CD8-positive, alpha-beta T cell (primary cell): ENCODE measurements at places on chromosomes 5 and 9.

DNA sequence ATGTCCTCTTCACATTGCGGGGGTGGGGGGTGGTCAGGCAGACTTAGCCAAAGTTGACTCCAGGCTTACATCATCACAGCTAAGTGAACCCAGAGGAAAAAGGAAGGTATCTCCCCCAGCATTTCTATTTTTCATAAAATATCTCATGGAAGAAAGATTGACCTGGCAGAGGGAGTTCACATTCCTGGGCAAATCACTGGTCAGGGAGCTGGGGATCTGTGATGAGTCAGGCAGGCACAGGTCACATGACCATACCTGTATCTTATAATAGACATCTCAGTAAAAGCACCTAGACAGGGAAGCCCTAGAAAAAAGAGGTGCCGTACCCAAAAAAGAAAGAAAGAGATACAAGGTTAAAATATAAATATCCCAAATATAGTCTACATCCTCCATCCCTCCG is 57.3 kb upstream of the WWC1 start:
- DNase-seq = no peak

DNA sequence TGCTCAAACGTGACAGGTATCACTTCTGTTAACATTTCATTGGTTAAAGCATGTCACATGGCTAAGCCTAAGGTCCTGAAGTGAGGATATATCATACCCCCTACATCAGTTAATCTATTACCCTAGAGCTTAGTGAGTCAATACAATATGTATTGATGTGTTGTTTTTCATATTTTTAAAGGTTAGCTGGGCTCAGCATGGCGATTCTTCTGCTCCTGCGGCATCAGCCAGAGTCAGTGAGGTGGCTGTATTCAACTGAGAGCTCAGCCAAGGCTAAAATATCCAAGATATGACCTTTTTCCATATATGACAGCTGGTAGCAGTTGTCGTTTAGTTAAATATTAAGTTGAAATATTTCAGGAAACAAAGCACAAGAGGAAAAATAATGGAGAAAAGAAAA is 38.5 kb upstream of the MPDZ start:
- DNase-seq = no peak

- DNase-seq = no peak
These were observed 384.8 kb upstream of the MEF2C start for GRCh38 chr5:89267788-89268187.

DNA sequence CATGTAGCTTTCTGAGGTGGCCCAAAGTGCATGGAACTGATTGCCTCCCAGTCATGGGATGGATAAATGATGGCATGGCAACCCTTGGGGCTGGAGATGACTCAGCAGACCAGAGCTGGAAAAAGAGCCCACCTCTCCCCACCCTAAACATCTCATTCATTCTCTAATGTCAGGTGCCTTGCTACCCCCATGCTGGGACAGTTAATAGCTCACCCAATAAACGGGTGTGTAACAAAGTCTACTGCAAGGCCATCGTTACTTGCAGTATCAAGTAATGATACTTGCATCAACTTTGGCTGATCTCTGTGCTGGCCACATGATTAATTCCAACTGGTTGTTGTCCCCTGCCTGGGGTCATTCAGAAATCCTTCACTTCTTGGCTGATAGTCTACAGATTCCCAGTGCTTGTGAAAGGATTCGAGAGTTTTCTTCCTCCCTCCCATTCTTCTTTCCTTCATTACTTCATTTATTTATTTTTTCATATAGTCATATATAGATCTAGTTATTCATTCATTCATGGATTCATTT is 122.8 kb upstream of the TRIM32 start:
- no peak for DNase-seq

DNA sequence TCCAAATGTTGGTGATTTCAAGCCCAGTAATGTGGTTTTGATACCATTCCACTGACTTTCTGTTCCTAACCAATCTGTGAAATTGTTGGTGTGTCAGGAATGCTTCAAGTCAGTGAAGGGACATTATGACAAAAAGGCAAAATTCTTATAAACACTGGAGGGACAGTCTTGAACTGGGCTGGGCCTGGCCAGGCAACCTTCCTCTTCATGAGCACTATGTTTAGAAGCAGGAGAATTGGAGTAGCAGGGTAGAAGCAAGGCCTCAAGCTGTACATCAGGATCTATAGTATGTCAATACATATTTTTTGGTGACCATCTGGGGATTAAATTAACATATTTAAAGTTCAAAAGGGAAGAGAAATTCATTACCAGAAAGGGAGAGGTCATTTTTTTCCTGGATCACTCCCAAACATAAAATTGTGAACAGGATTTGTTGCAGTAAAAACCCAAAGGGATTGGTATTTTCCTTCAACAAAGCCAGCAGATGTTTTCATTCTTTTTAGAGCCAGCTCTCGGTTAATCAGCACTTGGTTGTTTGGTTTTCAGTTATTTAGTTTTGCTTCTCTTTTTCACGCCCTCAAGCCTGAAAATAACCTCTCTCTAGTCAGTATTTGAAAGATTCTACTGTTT is 77.9 kb upstream of the PIK3R1 start:
- DNase-seq = no peak

- DNase-seq = no peak
These were observed 30.0 kb downstream of the TENT2 start for GRCh38 chr5:79642210-79642609.

GRCh38 chr5:103901885-103902284 is 339.3 kb upstream of the NUDT12 start:
- DNase-seq = no peak

GRCh38 chr5:126531543-126532120 is 63.4 kb downstream of the ALDH7A1 start:
- DNase-seq = no peak

DNA sequence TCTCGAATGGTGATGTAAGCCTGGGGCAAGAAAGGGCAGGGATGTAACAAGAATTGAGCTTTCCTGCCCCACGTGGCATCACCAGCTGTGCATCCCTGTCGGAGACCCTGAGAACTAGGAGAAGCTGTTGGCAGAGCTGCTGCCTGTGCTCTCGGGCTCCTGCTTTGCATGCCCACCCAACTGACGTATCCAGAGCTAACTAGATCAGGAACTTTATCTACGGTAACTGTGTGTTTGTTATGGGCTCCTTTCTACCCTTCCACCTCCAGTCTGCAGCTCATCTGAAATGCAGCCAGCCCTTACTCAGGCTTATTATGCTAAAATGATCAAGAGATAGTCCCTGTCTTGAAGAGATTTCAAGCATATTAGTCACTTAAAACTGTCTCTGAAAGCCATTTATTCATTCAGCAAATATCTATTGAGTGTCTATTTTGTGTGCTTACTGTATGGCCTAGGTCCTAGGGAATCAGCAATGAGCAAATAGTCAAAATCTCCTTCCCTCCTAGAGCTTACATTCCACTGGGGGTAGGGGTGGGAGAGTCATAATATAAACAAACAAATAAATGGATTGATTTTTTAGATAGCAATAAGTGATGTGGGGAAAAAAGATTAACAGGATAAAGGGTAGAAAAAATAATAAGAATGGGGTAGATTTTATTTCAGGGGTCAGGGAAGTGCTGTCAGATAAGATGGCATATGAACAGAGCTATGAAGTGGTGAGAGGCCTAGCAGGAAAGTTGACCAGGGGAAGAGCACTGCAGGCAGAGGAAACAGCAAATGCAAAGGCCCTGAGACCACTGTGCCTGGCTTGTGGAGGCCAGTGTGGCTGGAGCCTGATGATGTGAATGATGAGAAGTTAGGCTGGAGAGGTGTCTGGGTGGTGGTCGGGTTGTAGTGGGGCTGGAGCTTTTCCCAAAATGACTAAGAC is 118.2 kb downstream of the GALNT10 start:
- no peak for DNase-seq

DNA sequence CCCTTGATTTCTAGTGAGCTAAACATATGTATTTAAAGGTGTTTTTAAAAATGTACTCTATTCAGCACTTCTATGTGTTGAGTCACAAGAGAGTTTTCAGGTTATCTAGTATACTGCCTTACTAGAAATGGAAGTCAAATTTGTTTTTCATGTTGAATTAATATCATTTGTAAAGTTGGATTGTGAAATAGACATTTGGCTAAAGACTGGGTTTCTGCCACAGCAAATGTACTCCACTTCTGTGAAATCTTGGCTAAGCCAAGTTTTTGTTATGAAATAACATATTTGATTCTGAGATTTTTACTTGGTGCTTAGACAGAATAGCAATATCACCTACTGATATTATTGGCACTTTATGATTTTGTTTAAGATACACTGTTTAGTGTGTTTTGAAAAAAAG is 106.0 kb downstream of the CWC27 start:
- no peak for DNase-seq

- DNase-seq = no peak
These were observed 2.2 kb upstream of the ELL2 start for GRCh38 chr5:95963650-95964410.

DNA sequence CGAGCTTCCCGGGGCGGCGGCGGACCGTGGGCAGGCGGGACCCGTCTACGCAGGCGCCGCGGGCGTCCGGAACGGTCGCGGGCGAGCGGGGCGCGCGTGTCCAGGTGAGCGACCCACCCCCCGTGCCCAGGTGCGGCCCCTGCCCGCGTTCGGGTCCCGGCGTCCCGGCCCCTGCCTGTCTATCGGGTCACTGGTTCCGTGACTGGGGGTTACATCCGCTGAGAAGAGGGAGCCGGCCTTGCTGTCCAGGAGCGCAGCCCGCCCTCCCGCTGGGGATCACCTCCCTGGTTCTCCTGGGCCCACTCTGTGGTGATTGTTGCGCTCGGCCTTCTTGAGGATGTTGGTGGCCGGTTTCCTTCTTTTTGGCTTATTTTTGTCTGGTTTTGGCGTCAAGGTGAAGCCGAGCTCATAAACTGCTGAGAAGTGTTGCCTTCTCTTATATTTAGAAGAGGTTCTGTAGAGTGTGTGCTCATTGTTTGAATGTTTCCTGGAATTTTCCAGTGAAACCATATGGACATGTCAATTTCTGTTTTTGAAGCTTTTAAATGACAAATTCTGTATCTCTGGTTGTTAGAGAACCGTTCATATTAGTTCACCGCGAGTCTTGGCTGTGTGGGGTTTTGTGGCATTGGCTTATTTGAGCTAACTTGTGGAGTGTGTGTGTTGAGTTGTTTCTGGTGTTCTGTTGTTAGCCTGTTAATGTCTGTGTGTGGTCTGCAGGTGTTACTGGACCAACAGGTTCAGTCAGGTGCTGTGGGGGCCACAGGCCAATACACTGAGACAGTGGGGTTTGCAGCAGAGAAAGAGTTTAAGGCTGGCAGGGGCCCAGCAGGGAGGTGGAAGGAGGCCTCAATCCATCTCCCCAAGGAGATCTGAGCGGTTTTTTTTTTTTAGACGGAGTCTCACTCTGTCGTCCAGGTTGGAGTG is 621 bp downstream of the CEP72 start:
- DNase-seq = no peak

GRCh38 chr5:68214482-68215207 is 911 bp upstream of the PIK3R1 start:
- DNase-seq = no peak

- DNase-seq = no peak
These were observed 169.9 kb downstream of the NNT start for GRCh38 chr5:43772764-43773477.

GRCh38 chr5:133026664-133027153 is 360 bp upstream of the ZCCHC10 start:
- DNase-seq = no peak

DNA sequence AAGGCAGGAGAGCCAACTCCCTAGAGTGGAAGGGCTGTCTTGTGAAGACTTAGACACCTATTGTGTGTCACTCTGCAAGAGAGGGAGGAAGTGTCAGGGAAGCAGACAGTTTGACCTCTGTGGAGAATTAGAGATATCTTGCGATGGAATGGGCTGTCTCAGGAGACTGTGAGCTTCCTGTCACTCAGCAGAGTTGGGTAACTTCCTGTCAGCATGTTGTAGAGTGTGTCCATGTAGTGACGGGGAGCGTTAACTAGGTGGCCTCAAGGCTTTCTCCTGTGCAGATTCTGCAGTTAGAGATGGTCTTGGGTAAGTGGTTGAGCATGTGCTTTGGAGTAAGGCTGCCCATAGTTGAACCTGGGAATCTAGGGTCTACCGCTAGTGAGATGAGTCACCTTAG is 136.5 kb downstream of the KIF4B start:
- no peak for DNase-seq

- no peak for DNase-seq
These were observed 190.8 kb upstream of the BRINP1 start for GRCh38 chr9:119559986-119560385.

DNA sequence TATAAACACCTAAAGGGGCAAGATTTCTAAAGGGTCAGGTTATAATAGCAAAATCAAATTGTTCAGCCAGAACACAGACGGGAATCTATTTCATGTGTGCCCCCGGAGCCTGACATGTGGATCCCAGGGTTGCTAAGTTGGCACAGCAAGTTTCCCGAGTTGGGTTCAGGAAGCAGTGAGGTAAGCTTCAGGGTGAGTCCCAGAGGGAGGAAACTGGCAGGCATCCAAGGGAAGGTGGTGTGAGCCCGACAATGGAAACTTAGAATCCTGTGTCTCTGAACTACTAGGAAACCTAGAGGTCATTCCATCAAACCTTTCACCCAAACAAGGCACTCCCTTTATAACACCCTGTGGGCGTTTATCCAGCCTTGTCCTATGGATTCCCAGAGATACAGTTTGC is 98.4 kb downstream of the ADRB2 start:
- no peak for DNase-seq
